ENCODE measurements at places on chromosomes 3 and 15.

- DNase-seq: no peak
Measured at GRCh38 chr3:37097776-37098175, 76.6 kb downstream of the LRRFIP2 start.

- DNase-seq: no peak
Measured at GRCh38 chr3:182962166-182962565, 18.2 kb downstream of the DCUN1D1 start.

DNA sequence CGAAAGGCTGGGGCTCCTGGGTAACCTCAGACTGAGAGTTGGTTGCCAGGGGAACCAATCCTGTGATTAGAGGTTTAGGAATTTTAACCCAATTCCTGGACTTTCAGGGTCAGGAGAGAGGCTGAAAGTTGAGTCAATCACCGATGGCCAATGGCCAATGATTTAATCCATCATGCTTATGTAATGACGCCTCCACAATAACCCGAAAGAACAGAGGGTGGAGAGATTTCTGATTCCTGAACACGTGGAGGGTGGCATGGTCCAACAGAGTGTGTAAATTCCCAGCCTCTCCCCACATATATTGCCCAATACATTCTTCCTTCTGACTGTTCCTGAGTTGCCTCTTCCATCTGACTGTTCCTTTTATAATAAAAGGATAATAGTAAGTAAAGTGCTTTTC lies 137.2 kb upstream of the CBLB start:
- no peak for DNase-seq

DNA sequence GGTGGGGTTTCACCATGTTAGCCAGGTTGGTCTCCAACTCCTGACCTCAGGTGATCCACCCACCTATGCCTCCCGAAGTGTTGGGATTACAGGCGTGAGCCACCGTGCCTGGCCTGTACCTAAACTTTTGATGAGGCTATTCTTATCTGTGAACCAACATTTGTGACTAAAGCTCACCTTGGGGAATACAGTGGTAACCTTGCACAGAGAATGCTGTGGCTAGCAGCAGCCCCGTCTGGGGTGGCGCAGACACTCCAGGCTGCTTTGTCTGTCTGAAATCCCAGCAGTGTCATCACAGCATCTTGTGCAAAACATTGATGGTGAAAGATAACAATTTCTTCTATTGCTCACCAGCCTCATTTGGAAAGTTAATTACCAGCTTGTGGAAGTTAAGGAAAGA lies 58.9 kb downstream of the CMTM8 start:
- DNase-seq: no peak

GRCh38 chr3:50617911-50618481 lies 1.0 kb downstream of the MAPKAPK3 start:
- no peak for DNase-seq

GRCh38 chr3:56154297-56154696 lies 314.0 kb downstream of the ERC2 start:
- no peak for DNase-seq

All from cerebellar nuclear complex (tissue), 1 donor.